ENCODE measurements at places on chromosomes 2 and 18.

GRCh38 chr2:241081190-241081642 is 20.9 kb downstream of the MTERF4 start:
- DNase-seq: no peak

- no peak for DNase-seq
Measured at GRCh38 chr2:38933653-38934052, 44.0 kb downstream of the ARHGEF33 start.

DNA sequence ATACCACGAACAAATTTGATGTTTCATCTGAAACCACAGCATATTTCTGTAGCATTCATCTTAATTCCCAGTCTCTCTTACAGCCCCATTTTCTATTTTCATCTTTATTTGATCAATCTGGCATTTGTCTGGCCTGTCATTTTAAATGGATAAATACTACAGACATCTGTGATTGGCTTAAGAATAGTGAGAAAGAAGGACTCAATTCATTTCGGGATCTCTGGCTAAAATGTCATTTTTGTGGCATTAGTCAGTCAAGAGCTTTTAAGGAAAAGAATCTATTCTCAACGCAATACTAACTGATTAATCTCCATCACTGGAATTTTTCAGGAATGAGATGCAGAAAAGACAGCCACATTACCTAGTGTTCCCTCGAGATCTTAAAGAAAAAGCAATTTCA is 585.9 kb downstream of the IRS1 start:
- DNase-seq: peak; percentile 28

DNA sequence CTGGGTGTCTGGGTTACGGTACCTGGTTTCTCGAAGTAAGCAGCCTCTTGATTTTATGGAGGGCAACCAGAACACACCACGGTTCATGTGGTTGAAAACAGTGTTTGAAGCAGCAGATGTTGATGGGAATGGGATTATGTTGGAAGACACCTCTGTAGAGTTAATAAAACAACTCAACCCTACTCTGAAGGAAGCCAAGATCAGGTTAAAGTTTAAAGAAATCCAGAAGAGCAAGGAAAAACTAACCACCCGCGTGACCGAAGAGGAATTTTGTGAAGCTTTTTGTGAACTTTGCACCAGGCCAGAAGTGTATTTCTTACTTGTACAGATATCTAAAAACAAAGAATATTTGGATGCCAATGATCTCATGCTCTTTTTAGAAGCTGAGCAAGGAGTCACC is 279.8 kb downstream of the PLCL1 start:
- DNase-seq: no peak

GRCh38 chr18:77116201-77117080 is 16.1 kb downstream of the MBP start:
- no peak for DNase-seq

GRCh38 chr18:67771271-67771670 is 254.8 kb upstream of the DSEL start:
- no peak for DNase-seq

DNA sequence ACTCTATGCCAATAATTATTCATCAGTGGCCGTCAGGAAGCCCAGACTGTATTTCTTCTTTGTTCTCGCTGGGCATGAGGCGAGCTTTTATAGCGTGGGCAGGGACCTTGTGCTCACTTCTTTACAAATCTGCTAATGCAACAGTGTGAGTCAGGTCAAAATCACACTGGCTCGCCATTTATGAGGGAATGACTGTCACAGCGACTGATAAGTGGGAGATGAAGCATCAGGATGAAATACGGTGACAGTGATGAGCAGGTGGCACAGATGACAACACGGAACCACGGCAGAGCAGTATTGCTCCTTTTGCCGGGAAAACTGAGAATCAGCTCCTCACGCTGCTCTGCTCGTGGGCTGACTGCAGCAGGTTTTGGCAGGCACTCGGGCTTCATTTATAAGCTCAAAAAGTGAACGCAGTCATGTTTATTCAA is 20.5 kb downstream of the TYMS start:
- no peak for DNase-seq

GRCh38 chr18:21912339-21913239 is 172.0 kb downstream of the MIB1 start:
- no peak for DNase-seq

DNA sequence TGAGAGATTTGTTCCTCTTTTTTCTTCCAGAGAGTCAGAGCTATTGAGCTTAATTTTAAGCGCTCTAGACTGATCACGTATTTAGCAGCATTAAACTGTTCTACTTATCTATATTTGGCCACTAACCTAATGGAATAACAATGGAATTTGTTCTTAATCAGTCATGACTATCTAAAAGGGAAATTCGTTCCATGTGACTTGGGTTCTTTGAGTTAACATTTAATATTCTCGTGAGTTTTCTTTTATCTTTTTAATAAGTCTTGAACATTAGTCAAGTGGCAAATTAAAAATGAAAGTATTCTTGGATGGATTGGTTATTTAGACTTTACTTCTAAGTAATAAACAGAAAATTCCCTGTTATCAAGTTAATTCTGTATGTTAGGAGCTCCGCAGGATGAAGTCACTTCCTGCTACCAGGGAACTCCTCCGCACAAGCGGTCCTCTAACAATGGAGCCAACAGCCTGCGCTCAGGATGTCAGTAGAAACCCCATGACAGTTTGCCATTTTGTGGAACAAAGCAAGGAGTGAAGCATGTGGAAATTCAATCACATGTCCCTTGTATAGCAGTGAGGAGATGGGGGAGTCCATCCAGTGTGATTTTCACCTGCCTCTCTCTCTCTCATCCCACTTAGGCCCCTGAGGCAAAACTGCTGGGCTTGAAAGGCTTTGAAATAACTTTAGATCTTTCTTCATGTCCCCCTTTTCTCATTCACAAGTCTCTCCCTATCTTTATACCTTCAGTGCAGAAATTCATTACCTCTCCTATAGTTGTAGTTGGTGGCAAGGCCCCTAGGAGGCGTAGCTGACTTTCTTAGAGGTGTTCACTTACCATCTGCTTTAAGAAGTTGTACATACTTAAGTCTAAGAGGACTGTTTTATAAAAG is 138.1 kb downstream of the WDR7 start:
- DNase-seq: peak; percentile 18

- no peak for DNase-seq
Measured at GRCh38 chr18:36460324-36460850, 162.9 kb downstream of the FHOD3 start.

GRCh38 chr2:96153291-96153713 is 8.1 kb upstream of the DUSP2 start:
- DNase-seq: no peak

DNA sequence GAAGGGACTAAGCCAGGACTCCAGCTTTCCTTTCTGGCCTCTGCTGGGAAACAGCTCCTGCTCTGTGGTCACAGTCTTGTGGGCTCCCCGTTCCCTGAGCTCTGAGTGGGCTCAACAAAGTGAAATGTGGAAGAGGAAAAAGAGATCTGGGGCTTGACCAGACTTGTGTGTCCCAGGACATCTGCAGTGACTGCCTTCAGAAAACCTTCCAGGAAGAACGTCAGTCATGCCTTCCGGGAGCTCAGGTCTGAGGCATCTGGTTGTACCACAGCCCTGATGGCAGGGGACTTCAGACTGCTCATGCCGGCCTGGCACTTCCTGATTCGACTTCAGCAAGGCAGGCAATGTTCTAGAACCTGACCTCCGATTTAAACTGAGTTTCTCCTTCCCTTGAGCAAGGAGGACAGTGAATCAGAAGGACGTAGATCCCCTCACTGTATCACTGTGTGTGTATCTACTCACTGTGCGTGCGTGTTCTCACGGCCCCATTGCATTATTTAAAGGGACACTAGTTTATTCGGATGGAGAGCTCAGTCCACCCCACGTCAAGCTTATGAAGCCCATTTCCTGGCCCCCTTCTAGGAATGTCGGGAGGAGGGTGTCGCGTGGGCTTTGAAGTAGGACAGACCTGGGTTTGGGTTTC is 548 bp upstream of the FBLN7 start:
- DNase-seq: no peak

DNA sequence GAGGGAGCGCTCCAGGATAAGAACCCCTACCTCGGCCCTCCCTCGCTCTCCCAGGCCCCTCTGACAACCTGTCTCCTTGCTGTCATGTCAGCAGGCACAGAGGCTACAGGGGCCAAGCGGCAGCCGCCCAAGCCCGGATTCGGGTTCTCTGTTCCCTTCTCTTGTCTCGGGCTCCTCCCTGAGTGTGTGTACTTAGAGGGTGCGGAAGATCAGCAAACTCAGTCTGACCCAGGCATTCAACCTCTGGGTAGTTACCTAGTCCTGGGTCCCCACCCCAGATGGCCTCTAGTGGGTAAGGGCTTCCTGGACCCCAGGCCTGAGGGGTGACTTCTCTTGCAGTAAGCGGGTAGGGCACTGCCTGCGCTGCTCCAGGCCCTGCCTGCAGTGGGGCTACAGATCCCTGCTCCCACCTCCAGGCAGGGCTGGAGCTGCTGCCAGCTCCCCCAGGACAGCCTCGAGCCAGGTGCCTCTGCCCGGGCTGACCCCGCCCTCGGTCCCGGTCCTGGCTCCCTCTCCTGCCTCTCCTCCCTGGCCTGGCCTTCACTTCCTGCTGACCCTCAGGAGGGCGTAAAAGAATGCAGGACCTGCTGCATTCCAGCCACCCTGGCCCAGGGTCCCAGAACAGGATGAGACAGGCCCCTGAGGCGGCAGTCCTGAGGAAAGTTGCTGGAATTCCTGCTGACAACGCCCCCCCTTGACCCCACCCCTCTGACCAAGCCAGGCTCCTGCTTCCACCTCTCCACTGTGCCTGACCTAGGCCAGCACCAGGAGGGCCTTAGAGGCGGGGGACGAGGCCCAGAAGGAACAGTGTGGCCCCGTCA is 22.0 kb downstream of the GPC1 start:
- DNase-seq: no peak

- DNase-seq: no peak
Measured at GRCh38 chr2:173400760-173401159, 46.1 kb downstream of the CDCA7 start.
